Spleen (tissue), 13 donors: ENCODE measurements at places on chromosomes 4 and X. TPM values are rescaled to one million over a fixed set of nuclear protein-coding genes. Genes with fewer than 3 reads are reported as not detected.

The CENPVL3 gene
- not detected for total RNA-seq

The TRPC3 gene
- total RNA-seq: 0.22 TPM

The BTC gene
- not detected for total RNA-seq

The PPEF2 gene
- 3.4 TPM for total RNA-seq

The STATH gene
- total RNA-seq: not detected
